ENCODE measurements at places on chromosomes 3 and 15.

DNA sequence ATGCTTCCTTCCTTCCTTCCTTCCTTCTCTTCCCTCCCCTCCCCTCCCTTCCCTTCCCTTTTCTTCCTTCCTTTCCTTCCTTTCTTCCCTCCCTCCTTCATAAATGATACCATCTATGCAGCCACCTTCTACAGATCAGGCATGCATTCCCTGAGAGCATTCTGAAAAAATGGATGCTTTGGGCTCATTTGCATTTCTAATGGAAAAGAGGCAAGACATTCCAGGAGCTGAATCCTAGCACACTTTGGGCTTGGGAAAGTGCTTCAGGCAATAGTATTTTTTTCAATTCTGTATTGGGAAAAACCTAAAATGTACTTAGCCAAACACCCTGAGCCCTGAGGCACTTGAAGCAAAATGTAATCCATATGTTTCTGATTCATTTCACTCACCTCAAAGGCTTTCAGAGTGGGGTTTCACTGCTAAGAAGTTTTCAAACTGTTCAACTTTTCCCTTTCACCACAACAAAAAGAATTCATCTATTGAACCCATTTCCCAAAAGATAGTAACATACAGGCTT, 220.1 kb upstream of the RORA start:
- DNase-seq, result no peak

DNA sequence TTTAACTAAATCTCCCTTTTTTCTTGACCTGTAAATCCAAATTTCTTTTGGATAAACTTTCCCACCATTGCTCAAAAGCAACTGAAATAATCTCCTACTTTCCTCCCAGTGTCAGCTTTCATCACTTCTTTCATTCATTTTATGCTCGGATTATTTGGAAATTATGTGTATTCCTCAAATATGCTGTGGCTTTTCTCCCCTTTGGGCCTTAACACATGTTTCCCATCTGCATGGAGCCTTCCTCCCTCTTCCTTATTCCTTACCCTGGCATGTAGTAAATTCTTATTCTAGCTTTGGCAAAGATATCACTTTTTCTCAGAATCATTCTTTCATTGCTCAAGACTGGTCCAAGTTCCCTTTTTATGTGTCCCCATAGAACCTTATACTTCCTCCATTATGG, 41.8 kb upstream of the TUSC7 start:
- DNase-seq, result no peak

DNA sequence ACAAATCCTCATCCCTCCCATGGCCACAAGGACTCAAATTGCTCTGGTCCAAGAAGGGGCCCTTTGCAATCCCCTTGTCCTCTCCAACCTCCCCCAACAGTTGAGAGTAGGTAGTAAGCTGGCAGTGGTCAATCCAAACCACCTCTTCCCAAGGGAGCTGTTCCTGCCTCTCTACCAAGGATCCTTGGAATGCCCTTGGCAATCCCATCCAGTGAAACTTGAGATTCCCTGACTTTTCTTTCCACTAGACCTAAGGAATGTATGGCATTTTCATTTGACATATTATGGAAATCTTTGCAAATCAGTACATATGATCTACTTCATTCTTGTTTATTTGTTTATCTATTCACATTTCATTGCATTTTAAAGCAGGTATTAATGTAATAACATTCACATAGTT, 4.8 kb upstream of the RBP2 start:
- DNase-seq, result no peak

DNA sequence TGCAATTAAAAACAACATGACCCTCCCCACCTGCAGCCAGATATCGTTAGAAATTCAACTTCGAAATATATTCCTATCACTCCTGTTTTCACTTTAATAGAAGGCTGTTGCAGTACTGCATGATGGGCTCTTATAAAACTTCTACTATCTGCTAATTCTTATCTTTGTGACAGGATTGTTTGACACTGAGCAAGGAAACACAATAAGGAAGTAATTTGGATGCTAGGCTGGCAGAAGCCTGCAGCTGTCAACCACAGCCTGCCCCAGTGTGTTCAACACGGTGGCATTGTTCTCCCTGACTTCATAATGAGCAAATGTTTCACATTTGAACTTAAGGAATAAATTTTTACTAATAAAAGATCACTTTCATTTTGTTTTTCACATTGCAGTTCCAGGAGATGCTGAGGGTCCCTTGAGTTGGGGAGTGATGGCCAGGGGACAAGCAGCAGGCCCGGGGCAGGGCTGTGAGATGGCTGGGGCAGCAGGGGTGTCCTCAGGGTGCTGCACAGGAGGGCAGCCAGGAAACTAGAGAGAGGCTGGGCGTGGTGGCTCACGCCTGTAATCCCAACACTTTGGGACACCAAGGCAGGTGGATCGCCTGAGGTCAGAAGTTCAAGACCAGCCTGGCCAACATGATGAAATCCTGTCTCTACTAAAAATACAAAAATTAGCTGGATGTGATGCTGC, 64.8 kb upstream of the SEC61A1 start:
- DNase-seq, result no peak

DNA sequence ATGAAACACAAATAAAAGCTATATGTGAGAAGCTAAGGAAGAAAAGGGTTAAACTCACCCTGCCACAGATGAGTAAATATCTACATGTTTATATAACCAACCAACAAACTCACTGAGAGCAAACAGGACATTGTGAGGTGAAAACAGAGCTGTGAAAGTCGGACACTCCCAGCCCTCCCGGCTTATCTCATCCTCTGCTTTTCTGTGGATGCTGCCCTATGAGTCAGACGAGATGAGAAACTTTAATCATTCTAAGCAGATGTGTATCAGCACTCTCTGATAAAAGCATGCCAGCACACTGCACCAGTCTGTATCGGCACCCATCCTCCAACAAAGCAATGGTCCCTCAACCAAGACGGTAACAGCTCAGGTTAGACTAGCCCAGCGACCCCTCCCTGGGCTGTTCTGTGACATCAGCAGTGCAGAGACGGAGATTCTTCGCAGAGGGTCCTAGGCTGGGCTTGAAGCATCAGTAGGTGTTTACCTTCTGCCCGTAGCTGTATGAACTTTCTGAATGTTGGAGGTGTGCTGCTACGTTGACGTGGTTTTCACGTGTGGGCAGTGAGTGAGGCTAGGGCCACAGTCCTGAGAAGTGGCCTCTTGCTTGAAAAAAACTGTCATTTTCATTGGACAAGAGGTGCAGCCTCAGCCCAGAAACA, 119.8 kb upstream of the ALDH1A3 start:
- DNase-seq, result no peak

- no peak for DNase-seq
These were observed 818.5 kb downstream of the TBL1XR1 start for GRCh38 chr3:176378789-176379188.

DNA sequence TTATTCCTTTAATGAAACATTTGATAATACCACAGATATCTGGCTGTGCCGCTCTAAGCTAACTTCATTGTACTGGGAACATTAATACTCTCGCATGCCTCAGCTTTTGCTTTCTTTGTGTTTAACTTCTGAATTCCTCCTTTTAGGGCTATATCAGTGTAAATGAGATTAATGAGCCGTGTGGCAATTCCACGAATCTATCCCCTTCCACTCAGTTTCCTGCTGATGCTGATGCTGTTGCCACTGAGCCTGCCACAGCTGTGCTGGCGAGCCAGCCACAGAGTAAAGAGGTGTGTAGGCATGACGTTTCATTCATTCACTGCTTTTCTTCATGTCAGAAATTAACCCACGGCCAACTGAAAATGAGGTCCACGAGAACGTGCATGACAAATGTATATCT, 30.0 kb upstream of the ABHD10 start:
- no peak for DNase-seq

GRCh38 chr3:52854013-52854412, 19.2 kb upstream of the MUSTN1 start:
- DNase-seq, result no peak

DNA sequence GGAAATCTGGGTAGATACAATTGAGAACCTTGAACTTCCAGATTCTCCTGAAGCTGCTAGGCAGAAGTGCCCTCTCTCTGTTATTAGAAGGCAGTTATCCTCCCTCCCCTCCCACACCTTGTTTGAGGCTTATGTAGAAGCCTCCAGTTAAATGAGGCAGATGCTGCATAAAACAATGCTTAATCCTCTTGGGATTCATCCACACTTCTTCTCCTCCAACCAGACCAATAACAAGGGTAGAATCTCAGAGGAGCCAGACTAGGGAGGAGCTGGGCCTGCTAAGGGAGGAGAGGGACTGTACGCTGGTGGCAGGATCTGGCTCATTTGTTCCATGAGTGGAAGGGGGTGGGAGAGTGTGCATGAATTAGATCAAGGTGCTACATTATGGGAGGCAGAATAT, 88.3 kb upstream of the PRR23C start:
- DNase-seq, result no peak

GRCh38 chr3:150729682-150730360, 26.1 kb upstream of the ERICH6 start:
- no peak for DNase-seq

DNA sequence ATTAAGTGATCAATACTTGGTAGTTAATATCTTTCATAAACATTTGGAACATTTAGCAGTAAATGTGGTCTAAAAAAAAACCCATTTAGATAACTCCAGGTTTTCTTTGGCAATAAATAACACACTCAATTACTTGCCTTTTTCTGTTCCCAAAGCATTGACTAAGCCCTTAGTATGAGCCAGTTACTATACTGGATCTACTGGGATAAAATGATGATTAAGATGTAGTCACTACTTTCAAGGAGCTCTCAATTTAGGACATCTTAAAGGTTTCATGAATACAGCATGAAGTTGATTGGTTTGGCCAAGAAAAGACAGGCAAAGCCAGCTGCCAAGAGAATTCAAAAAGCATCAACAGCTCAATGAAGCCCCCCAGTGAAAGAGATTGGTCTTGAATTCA, 250.9 kb downstream of the EPHA3 start:
- no peak for DNase-seq

DNA sequence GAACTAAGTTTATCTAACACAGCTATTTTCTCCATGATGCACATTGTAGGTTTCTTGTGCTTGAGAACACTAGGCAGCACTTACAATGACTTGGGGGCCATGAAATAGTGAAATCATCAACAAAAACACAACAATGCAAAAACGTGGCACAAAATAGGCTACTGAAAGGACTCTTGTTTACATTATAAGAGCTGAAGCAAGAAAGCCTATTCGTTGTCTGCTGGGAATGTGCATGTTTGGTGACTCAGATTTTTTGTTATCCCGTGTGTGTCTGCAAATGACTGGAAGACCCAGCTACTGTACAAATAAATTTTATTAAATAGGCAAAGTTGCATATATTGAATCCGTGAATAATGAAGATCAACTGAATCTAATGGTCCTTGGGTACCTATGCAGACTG, 85.0 kb downstream of the TCF12 start:
- DNase-seq, result no peak

DNA sequence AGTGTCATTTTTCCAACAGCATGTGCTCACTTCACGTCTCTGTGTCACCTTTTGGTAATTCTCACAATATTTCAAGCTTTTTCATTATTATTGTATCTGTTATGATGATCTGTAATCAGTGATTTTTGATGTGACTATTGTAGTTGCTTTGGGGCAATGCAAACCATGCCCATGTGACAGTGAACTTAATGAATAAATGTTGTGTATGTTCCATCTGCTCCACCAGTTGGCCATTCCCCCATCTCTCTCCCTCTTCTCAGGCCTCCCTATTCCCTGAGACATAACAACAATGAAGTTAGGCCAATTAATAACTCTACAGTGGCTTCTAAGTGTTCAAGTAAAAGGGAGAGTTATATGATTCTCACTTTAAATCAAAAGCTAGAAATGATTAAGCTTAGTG, 32.5 kb upstream of the TBC1D23 start:
- no peak for DNase-seq

DNA sequence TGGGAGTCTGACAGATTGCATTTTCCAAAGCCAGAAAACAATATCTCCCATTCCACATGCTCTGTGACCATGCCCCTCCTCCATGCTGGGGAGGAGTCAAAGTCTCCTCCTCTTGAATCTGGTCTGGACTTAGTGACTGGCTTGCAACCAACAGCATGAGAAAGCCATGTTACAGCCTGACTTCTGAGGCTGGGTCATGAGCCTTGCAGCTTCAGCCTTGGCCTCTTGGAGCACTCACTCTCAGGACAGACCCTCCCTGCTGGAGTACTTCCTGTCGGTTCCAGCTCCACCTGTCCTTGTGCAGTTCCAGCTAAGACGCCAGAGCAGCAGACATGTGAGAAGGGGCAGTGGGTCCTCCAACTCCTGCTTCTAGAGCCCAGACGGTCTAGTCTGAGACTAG, 49.7 kb upstream of the RBSN start:
- no peak for DNase-seq

DNA sequence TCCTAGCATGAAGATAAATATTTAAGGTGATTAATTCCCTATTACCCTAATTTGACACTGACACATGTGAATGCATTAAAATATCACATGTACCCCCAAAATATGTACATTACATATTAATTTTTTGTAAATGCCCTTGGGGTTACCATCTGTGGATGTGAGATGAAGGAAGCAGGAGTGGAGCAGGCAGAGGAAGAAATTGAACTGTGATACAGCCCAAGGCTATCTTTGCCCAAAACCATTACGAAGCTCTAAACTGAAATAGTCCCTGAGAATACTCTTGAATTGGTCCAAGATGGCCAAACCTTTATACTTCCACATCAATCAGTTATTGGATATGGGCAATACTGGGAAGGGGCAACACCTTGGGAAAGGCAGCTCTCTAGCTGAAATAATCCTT, 105.0 kb downstream of the CLASP2 start:
- DNase-seq, result no peak

DNA sequence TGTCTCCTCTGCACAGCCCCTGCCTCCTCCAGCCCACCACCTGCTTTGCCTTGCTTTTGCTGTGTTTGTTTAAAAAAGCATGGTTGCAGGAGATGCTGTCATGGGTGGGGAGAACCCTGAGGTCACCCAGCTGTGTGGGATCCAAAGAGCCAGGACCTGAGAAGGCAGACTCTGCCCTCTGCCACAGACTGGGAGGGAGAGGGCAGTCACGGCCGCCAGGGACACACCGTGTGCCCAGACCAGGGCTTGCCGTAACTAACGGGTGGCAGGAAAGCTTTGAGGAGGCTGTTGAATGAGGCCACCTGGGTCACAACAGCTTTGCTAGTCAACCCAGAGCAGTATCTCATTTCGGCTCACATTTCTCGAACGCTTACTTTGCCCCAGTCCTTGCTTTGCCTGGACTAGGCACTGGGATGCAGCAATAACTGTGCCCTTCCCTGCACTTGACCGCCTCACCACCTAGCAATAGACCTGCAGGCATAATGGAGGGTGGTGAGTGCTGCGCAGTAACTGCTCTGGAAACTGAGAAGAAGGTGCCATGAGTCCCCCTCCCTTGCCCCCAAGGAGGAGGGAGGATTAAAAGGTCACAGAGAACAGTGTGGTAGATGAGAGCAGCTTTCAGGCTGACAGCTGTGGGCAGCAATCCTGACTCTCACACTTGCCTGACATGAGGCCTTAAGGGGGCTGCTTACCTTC, 55.0 kb upstream of the CTDSPL start:
- no peak for DNase-seq

GRCh38 chr15:32747921-32748342, 30.1 kb downstream of the GREM1 start:
- no peak for DNase-seq

DNA sequence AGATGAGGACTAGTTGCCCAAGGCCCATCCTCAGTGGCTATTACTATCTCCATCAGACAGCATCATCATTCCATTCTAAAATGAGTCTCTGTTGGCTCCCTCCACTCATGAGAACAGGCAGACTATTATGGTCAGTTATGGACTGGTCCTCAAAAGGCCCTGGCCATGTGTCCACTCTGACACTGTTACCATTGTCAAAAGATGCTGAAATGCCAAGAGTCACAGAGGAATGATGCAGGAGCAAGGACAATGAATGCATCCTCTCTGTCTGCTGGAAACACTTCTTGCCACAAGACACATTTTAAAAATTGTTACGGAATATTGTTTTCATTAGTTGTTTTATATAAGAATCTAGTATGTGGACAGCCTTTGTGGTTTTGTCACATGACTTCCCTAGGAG, 53.3 kb upstream of the STT3B start:
- no peak for DNase-seq
